ENCODE measurements at places on chromosomes 7 and 10.

DNA sequence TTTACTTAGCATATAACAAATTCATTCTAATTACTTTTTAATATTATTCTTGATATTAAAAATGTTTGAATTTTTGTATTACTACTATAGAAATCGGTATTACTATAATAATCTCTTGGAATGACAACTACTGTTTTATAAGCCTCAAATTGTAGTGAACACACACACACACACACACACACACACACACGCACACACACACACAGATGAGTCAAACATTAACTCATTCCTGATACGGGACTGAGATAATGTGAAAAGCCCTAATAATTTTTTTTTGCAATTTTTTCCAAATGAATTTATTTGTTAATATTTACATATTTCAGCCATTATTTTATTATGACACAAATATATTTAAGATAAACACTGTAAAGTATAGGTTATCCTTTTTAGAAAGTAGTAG is 951.2 kb upstream of the PHF14 start:
- DNase-seq = no peak

DNA sequence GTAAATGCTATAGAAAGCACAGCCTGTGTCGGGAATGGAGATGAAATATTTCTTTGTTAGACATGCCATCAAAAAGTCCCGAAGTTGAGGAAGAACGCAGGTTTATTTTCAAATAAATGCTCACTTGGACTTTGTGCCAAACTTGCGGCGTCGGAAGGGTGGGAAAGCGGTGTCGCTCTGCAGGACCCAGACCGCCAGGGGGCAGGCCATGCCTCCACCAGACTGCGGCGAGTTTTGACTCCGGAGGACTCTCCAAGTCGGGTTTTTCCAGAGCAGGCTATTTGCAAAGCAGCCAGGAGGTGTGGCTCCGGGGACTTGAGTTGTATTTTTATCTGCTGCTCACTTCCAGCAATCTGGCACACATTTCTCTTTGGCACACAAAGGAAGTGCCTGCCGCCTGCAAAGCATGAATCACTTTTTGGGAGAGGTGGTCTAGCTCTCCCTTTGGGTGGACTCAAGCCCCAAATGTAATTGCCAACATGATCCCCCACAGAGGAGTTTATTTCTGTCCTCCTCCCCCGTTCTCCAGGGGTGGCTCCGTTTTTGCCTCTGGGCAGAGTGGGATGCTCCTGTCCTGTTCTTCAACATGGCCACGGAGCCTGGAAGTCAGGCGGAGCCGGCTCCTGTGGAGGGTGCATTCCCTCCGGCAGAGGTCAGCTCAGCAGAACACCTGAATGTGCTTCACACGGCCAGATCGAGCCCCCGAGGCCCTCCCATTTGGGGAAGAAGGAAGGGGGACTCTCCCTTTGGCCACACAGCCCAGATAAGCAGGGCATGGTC is 82.3 kb upstream of the GPR26 start:
- DNase-seq = peak; percentile 65

- no peak for DNase-seq
These were observed 526.2 kb upstream of the ADARB2 start for GRCh38 chr10:2263561-2263960.

DNA sequence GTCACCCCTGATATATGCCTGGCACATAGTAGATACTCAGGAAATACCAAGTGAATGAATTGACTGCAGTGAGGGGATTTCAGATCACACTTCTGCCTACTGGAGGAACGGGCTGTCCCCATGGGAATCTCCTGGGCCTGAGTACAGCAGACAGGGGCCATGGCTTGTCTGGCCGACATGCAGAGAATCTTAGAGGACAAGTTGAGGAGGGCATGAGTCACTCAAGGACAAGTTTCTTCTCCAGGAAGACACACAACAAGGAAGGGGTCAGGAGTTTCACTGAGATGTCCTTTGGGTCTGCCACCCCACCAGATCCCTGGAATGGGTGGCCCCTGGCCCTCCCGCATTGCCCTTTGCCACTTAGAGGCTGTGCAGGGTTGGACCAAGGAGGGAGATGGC is 20.7 kb downstream of the PLPP4 start:
- DNase-seq = no peak

DNA sequence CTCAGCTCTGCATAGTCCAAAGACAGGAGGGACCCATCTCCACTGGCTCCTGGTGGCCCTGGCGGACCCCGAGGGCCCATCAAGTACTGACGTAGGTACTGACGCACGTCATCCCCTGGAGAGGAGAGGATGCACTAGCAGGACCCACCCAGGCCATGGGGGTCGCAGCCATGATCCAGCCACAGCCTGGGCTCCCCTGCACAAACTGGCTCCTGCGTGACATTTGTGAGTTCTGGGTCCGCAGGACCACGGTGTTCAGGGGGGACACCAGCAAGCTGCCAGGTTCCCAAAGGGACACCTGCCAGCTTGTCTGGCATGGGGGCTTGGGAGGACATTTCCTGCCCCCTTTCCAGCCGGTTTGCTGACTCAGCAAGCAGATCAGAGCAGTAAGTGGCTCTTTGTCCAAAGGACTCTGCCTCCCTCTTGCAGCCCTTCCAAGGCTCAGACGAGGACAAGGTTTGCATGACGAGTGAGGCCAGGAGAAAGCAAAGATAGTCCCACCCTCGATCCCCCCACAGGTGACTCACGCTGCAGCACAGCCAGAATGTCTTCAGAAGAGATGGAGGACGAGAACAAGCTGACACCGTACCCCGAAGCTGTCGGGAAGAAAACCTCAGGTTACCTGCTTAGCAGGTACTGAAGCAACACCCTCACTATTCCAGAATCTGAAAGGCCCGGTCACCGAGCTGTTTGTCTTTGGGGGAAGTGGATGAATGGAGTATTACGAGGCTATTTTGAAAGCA is 49.0 kb downstream of the COL17A1 start:
- no peak for DNase-seq

- DNase-seq = no peak
These were observed 47.9 kb downstream of the FHIP2A start for GRCh38 chr10:114869520-114869892.

DNA sequence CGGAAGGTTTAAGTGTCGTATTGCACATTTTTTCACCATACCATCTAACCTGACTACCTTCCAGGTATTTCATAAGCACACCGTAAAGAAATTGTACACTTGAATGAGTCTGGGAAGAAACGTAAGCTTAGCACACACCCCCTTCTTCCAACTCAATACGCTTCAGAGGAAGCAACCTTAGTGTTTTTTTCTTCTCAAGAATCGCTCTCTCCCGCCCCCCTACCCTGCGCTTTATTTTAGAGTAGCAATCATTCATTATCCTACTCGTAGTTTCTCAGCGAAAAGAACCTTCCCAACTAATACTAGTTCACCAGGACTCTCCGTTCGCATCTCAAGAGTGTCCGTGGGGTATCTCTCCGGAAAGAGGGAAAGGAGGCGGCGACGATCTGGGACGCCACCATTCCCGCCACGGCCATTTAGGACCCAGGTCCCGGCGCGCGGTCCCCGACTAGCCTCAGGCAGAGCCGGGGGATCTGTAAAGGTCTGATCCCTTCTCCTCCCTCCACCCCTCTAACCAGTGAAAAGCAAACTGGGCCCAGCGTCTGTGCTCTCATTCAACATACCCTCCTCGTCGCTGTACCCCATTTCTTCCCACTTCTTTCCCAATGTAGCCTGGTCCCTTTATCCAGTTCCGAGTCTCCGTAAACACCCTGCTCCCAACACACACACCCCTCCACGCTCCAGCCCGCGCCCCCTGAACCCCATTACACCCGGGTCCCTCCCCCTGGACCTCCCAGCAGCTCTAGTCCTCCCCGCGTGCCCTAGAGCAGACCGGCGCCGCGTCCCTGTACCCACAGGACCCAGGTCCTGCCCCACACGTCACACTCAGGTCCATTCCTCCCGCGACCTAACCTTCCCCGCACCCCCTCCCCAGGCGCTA is 16.0 kb downstream of the MYOZ1 start:
- peak; percentile 14 for DNase-seq

DNA sequence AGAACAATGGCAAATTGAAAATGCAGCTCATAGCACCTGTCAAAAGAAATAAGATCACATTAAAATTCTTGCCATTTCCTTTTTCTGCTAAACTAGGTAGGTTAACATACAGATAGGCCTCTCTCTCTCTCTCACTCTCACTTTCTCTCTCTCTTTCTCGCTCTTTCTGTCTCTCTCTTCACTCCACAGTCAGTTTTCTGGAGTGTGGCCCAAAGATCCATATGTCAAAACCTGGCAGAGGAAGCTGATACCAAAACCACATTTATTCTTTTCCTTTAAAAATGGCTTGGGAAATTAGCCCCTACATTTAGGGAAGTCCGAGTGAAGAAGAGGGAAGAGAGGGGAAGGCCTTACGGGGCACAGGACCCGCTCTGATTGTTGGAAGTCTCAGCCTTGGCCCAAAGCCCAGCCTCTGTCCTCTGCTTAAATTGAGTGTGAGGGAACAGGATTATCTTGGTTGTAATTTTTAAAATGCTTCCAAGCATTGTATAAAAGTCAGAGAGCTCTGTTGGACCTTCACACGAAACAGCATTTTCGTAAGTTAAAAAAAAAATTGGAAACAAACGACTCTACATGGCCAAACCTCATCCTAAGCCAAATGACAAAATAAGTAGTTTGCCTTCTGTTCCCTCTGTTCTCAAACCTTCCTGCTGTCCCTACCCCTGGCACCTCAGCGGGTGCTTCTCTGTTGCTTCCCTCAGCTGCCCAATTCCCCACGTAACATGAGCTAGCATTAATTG is 83.2 kb downstream of the FRMD4A start:
- no peak for DNase-seq

- DNase-seq = no peak
These were observed 579 bp downstream of the IDI1 start for GRCh38 chr10:1048349-1048731.

GRCh38 chr7:74371381-74372341 is 82.0 kb upstream of the GTF2IRD1 start:
- peak; percentile 86 for DNase-seq

- DNase-seq = no peak
These were observed 24.5 kb upstream of the CUBN start for GRCh38 chr10:17154116-17154515.

DNA sequence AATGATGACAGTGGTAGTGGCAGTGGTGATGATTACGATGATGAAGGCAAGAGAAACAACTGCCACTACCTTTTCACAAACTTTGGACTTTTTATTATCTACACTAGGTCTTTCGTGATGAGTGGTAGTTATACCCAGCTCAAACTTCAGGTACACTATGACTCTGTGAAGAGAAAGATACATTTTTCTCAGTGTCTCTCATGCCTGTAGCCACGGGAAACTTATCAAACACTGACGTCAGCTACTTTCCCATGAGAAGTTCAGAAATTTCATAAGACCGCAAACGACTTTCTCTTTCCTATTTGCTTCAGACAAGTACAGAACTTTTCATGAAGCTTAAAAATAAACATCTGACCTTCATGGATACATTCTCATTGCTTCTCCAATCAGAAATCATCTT is 57.0 kb downstream of the CALD1 start:
- peak; percentile 23 for DNase-seq

GRCh38 chr7:11474902-11475585 is 357.0 kb downstream of the THSD7A start:
- no peak for DNase-seq

GRCh38 chr10:3482200-3482993 is 302.6 kb downstream of the KLF6 start:
- DNase-seq = peak; percentile 27
